ENCODE measurements at places on chromosomes 4 and X.

GRCh38 chr4:139828966-139829664 is 163.5 kb downstream of the MGST2 start:
- DNase-seq = no peak

DNA sequence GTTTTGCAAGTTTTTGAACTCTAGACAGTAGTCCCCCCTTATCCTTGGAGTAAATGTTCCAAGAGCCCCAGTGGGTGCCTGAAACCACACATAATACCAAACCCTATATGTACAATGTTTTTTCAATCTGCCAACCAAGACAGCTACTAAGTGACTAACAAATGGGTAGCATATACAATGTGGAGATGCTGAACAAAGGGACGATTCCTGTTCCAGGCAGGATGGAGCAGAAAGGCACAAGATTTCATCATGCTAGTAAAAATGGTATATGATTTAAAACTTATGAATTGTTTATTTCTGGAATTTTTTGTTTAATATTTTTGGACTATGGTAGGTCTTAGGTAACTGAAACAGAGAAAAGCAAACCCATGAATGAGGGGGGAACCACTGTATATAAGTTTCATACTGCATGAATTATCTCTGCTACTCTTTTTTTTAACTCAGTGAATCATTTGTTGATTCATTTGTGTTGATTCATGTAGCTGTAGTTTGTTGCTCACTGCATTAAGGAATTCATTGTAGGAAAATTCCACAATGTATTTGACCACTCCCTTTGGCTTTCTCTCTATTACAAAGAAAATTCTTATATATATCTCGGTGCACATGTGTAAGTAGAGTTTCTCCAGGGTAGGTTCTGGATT is 21.9 kb upstream of the ANXA3 start:
- no peak for DNase-seq

DNA sequence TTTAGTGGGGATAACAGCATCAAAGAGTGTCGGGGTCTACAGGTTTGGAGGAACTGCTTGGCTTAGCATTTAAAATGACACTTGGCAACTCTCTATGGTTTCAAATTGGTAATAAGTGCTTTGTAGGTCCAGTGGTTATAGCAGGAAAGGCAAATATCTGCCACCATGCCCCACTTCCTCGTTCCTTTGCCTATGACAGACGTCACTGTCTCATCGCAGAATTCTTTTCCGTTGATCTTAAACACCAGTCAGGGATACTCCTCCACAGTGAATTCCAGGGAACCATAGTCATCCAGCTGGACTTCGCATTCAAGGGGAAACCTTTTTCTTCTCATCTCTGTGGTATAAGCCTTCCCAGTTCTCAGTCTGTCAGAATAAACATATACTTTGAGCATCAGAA is 319.1 kb downstream of the GPAT3 start:
- DNase-seq = no peak

DNA sequence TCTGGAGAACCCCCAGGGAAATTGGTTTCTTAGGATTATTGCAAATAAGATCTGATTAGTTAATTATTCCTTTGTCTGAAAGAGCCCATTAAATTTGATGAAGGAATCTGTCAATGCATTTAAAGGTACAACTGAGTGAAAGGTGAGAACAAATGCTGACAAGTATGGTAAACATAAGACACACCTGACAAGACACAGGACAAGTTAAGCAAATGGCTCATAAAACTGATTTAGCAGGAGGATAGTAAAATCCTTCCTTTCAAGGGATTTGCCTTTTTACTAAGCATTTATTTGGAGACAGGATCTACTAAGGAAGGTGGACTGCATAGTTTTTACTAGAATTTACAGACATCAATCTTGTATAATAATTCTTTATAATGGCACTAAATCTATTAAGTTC is 553.9 kb downstream of the SPRY1 start:
- DNase-seq = no peak

DNA sequence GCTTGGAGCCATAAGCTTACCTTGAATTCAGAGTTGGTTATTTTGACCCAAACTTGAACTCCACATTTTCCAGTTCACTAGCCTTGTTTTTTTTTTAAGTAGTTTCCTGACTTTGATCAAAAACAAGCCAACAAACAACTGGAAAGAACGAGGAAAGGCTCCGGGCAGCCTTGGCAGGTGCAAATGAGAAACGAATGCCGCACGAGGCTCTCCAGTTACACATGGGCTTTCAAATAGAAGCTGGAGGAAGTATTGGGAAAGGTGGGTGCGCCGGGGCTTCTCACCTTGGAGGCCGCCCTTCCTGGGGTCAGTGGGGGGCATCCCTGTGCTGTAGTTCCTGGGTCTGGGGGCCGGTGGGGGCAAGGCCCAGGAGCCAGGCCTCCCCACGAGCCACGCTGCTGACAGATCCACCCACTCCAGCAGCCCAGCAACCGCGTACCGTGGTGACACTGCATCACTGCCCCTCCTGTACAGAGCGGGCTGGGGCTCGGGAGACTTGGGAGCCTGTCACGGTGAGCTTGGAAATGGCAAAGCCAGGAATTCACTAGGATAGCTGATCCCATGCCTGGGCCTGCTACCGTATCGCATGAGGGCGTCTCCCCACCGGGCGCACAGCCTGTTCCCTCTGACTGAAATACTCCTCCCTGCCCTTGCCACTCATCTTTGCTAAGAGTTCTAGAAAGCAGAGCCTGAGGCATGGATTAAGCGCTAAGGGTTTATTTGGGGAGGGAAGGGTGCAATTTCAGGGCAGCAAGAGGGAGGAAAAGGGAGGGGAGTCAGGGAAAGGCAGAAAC is 50.9 kb upstream of the ADRA2C start:
- no peak for DNase-seq

DNA sequence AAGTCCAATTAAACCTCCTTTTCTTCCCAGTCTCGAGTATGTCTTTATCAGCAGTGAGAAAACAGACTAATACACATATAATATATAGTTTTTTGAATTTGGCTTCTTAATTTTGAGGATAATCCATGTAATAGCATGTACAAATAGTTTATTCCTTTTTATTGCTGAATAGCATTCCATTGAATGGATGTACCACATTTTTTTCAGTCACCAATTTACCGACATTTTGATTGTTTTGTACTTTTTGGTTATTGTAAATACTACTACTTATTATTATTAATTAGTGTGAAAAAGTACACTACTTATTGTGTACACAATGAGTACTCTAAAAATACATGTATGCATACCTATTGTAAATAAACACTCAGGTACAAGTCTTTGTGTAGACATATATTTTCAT is 42.3 kb upstream of the ANXA10 start:
- no peak for DNase-seq

DNA sequence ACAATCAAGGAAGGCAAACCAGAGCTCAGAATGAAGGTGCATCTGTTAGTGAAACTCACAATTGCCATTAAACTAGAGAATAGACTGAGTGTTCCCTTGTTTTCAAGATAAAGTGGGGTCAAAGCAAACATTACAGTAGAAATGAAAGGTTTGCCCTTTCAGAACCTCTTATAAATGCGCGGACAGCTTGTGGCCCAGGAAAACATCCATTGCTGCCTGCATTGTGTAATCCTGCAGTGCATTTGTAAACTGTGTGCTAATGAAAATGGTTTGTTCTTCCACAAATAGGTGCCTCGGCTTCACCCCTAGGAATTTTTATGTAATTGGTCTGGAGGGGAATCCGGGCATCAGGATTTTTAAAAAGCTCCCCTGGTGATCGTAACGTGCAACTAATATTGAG is 62.8 kb downstream of the SNX25 start:
- no peak for DNase-seq

DNA sequence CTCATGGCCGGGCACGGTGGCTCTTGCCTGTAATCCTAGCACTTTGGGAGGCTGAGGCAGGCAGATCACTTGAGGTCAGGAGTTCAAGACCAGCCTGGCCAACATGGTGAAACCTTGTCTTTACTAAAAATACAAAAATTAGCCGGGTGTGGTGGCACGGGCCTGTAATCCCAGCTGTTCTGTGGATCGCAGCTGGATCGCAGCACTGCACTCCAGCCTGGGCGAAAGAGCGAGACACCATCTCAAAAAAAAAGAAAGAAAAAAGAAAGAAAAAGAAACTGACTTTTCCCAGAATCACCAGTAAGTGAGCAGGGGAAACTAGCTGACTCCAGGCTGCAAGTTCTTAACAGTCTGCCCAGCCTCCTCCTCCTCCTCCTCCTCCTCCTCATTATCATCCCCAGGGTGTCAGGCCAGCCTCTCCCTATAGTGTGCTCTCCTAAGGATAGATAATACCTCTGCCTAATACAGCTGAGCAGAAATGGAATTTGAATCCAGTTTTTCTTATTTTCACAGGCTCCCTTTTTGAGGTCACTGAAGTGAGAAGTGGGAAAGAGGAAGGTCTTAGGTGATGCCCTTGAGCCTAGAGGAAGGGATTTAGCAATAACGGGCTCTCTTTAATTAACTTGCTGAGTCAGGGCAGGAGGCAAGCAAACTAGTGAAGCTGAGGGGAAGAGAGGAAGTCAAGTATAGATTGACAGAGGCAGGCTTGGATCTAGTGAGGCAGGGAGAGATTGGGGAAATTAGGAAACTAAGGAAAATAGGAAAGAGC is 11.8 kb upstream of the ELF2 start:
- no peak for DNase-seq

GRCh38 chrX:154824638-154825037 is 9.8 kb downstream of the SMIM9 start:
- no peak for DNase-seq

DNA sequence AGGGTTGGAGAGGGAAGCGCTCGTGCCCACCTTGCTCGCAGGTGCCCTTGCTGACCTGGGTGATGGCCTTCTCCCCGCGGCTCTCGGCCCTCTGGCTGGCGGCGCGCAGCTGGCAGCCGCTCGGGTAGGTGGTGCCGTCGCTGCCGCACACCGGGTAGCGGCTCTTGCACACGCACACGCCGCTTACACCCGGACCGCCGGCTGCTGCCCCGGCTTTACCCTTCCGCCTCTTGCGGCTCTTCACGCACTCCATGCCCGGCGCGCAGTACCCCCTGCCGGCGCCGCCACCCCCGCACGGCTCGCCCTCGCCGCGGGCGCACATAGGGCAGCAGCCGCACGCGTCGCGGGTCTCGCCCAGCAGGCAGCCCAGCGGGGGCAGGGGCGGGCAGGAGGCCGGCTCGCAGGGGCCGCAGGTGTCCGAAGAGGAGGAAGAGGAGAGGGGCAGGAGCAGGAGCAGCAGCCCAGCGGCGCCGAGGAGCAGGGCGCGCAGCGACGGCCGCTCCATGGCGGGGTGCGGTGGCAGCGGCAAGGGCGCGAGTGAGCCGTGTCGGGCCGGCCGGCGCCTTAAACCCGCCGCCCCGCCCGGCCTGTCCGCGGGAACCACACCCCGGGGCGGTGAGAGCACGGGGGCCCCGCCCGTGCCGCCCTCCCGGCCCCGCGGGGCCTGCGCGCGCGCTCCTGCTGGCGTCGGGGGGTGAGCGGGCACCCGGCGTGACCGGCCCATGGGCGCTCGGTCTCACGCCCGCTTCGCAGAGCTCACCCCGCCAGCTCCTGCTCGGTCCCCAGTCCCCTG is at the start of gene IGFBP7:
IGFBP7 (minus strand) TSS at position 539 of the 793 bp plus-strand sequence; CDS start at position 505, 34 bp downstream.
- DNase-seq = no peak

DNA sequence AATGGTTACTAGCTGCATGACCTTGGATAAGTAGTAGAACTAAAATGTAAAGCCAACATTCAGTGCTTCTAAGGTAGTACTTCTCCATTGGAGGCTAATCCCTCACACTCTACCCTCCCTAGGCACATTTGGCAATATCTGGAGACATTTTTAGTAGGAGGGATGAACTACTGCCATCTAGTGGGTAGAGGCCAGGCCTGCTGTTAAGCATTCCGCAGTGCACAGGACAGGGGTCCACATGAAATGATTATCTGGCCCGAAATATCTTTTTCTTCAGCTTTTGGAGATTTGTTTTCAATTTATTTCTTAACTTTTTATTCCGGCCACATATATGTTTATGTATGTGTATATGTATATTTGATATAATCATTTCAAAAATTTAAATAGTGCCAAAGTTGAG is 36.0 kb upstream of the SPANXC start:
- DNase-seq = no peak

GRCh38 chr4:11439836-11440235 is 11.1 kb upstream of the HS3ST1 start:
- no peak for DNase-seq

DNA sequence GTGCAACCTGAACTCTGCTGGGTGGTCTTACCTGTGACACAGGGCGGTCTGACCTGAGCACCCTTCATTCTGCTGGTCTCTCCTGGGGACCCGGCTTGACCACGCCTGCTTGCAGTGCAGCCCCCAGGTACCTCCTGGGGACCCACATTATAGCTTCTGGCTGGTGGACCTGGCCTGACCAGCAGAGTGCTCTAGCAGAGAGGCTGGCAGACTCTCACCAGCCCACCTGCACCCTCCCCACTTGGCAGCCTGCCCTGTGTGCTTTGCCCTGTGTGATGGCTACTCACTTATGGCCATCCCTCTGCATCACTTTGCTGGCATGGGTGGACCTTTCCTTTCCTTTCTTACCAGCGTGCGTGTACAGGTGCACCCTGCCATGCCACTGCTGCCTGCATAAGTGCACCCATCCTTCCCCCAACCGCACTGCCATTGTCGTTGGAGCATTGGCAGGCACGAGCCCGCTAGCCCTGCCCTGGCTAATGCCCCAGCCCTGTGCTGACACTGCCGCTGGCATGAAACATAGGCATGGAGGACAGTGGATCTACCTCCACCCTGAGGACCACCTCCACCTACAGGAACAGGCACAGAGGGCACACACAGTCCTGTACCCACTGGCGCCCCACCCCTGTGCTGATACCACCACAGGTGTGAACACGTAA is 21.5 kb upstream of the H2AZ1 start:
- no peak for DNase-seq

- DNase-seq = no peak
These were observed 19.3 kb downstream of the NEK1 start for GRCh38 chr4:169593050-169593560.

- DNase-seq = no peak
These were observed 75.3 kb upstream of the GRIA3 start for GRCh38 chrX:123108513-123109427.

DNA sequence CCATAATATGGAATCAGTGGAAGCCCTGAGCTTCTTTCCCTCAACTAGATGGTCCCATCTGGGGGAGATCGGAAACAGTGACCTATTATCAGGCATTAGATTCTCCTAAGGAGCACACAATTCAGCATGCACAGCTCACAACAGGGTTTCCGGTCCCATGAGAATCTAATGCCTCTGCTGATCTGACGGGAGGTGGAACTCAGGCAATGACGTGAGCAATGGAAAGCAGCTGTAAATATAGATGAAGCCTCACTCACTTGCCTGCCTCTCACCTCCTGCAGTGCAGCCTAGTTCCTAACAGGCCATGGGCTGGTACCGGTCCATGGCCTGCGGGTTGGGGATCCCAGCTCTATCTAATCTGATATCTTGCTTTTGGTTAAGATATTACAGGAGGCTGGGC is 88.9 kb downstream of the COX7B2 start:
- DNase-seq = no peak

DNA sequence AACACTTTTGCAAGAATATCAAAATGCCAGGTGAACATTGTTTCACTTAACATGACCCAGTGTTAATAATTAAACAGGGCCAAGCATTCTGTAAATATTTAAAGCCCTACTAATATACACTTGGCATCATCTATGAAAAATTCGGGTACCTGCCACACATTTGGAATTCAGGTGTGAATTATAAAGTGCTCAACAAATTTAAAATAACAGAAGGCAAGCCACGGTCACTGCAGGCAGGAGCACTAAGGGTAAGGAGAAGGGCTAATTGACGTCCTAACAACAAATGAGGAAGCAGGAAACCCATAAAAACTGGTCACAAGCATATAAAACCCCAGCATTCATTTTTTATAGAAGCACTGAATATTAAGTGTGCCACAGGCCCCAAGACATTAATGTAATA is 43.8 kb upstream of the CPEB2 start:
- no peak for DNase-seq

GRCh38 chr4:11338956-11339782 is 89.5 kb downstream of the HS3ST1 start:
- DNase-seq = no peak
